ENCODE measurements at places on chromosomes 6 and 20. TPM values are rescaled to one million over a fixed set of nuclear protein-coding genes. Genes with fewer than 3 reads are reported as not detected.

The TRIM10 gene
- not detected for total RNA-seq

- no peak for DNase-seq
These were observed 1139.2 kb upstream of the GJE1 start for GRCh38 chr6:140993515-140993914.

- DNase-seq = no peak
These were observed at the start of gene AIF1 for GRCh38 chr6:31614684-31615578. Gene AIF1, plus strand, starts transcription at chr6:31615234. Its CDS starts 96 bp downstream, at chr6:31615330.

- DNase-seq = no peak
These were observed 169.1 kb downstream of the BMP7 start for GRCh38 chr20:57097245-57097915.

DNA sequence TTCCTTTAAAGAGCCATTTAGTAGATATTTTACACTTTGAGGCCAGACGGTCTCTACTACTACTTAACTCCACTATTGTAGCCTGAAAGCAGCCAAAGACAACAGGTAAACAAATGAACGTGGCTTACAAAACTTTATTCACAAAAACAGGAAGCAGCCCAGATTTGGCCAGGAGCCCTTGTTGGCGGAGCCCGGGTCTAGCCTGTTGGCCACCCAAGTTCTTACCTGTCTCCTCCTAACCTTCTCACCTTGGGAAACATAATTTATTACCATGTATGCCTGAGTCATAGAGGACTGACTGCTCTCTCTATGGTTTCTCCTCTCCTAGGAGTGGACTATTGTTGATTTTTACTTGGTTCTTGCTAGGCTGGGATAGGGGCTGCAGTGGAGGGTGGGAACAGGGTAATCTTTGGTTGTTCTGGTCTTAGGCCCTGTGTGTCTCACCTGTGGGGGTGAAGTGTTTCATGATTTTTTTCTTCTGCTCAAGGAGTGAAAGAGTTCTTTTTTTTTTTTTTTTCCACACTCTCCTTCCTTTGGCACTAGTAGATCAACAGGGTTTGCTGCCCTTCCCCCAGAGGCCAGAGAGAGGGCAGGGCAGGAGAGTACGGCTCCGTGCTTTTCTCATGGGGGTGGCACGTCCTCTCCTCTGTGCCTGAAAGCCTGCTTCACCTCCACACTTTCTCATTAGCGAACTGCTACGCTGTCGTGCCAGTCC, 90.0 kb downstream of the RPP40 start:
- DNase-seq = no peak

DNA sequence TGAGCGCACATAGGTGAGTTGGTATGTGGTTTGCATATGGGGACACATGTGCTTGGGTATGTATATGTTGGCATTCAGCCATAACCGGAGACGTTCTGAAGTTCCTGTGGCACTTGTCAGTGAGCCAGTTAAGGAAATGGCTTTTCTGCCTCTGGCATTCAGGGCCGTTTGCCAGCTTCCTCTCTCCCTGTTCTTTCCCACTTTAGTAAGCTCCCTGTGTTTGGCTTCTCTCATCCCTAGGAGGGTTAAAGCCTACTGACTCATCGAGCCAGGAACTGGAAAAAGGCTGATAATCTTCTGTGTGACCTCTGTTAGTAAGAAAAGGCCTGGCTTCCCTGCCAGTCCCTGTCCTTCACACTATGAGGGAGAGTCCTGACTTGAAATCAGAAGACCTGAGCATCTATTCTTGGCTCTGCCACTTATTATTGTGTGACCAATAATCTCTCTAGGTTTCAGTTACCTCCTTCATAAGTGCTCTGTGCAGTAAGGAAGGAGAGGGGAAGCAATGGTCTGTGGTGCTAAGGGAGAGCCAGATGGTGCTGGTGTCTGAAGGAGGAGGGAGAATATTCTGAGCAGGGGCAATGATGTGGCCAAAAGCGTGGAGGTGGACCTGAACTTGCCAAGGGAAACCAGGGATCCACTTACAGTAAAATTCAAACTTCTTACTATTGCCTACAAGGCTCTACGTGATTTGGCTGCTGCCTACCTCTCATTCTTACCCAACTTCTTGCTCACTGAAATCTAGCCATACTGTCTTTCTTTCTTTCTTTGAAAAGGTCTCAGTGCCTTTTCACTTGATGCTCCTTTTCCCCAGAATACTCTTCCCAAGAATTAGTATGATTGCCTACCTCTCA, 31.4 kb downstream of the ACSS2 start:
- DNase-seq = peak; percentile 82

- no peak for DNase-seq
These were observed 20.4 kb downstream of the VNN1 start for GRCh38 chr6:132693478-132693877.

- DNase-seq = no peak
These were observed 221.9 kb downstream of the TTLL2 start for GRCh38 chr6:167546611-167547327.

The LINC00237 gene
- total RNA-seq = not detected

GRCh38 chr6:19719691-19720128, 117.5 kb upstream of the ID4 start:
- DNase-seq = no peak

DNA sequence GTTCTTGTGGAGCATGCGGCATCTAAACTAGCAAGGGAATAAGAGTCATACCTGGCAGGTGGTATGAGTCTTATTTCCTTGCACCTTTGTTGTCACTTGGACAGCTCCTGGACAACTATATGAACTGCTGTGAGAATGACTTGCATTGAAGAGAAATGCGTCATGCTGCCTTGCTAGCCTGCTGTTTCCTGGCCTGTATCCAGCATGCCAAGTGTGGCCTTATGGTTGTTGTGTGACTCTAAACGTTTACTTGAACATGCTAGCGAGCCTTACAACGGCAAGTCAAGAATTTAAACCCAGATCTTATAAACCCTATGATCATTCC, 90.4 kb downstream of the CEP162 start:
- no peak for DNase-seq

DNA sequence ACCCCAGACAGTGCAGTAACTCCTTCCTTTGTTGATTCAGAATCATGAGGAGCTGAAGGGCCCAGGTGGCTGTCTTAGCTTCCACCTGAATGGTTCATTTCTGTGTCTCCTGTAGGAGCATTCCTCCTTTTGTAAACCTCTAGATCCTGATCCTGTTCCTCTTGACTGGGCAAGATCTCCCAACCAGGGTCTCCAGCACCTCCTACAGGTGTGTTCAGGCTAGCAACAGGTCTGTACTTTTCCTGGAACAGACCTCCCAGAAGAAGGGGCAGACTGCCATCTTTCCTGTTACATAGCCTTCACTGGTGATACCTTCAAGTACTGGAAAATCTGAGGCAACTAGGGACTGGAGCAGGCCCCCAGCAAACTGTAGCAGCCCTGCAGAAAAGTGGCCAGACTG, 35.2 kb downstream of the HLA-B start:
- no peak for DNase-seq

- no peak for DNase-seq
These were observed 55.2 kb upstream of the TAGAP start for GRCh38 chr6:159099961-159100360.

The HNF4A gene
- not detected for total RNA-seq

The LTB gene
- total RNA-seq = 16.5 TPM

DNA sequence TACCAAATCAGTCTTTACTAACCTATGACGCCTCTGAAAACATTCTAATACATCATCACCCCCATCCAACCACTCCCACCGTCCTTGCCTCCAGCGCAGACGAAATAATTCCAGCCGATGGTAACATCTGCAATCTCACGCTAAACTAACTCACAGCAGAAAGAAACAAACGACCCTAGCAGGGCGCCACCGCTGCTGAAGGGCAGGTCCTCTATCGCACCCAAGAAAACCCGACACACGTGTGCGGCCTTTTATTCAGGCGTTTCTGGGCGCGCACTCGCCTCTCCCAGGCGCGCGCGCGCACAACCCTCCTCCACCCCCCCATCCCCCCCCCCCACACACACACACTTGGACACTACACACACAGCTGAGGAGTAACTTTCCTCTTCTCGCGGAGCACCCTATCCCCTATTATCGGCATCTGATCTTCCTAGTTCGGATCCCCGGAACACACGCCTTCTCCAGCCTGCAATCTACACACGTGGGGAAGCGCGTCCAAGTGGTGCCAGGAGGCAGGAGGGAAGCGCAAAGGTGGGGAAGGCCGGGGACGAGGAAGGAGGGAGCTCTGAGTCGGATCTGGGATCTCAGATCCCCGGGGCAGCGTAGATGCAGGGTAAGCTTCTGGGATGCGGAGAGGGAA, 1.4 kb downstream of the GFOD1 start:
- no peak for DNase-seq

DNA sequence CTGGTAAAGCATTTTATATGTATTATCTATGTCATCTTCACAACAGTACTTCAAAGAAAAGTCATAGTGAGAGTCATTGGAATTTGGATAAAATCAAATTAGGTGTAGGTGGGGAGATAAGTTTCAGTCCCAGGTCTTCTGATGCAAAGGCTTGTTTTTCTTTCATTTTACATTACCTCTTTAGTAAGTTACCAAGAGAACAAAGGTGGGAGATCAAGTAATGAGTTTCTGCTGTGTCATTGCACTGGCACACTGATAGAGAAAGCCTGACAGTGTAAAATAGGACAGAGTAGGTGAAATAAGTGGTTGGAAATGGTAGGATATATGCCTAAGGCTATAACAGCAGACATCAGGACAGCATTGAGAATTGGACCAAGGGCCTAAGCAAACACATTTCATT, 250.4 kb downstream of the NKAIN2 start:
- DNase-seq = no peak

DNA sequence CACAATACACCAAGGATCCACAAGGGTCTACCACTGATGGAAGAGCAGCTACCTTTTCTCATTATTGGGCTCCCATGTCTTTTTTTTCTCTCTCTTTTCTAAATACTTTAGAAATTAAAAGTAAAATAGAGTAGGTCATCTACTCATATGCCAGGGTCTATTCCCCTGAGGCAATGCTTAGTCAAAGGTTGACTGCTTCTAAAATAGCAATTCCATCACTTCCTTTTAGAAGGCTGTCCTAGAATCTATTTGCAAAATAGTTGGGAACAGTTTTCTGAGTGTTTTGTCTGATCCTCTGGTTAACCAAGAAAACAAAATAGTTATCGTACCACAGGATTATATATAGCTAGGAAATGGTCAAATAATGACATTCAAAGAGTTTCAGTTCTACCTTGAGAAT, 174.1 kb downstream of the COL21A1 start:
- no peak for DNase-seq

DNA sequence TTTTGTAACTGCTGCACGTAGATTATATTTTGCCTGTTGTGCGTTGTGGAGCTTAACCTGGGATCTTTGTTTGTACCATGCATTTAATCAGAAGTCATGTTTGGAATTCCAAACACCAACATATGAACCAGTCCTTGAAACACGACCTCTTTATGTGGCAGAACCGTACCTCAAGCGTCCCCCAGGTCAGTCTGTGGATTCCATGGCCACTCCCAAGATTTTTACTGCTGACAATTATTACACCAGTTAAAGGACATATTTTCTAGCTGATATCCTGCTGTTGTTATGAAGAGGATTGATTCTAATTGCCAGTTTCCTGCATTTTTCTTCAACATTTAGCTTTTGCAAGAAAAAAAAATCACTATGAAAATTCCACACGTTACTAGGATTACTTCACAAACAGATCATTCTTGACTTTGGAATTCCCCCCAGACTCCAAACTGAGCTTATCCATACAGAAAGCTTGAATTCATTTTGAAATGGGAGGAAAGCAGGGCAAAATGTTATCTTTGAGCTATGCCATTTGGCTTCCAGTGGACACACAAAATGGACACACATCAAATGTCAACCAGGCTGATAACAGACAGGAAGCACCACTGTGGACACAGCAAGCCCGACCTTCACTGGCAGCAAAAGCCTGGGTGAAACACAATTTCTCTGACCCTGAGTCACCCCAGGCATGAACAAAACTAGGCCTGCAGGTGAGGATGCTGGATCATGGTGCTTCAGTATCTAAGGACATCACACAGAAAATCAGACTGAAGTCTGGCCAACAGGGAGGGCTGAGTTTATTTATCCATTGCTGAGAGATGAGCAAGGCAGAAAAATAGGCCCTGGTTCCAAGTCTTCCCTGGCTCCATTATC, 542.9 kb upstream of the JAG1 start:
- no peak for DNase-seq

DNA sequence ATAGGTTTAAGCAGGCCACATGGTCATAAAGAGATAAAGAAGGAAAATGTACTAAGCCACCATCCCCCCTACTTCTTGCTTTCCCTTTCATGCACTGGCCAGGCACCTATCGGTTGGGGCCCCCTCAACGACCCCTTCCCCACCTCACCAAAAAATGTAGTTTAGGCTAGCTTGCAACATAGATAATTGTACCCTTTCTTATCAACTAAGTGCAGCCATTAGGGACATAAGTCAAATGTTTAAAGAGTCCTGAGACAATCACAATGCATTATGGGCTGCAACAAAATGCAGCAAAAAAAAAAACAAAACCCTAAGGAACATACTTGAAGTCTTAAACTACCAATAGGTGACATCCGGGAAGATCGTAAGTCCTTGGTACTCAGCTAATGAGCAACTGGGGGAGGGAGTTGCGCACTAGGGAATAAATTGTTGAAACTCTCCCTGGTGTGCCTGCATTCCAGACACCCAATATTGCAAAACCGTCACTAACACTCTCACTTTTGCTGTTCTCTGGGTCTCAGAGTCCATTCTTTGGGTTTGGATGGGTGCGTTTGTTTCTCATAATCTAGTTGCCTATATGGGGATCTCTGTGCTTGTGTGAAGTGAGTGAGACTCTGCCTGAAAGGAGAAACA, 12.4 kb upstream of the HLA-G start:
- DNase-seq = no peak

- no peak for DNase-seq
These were observed at the start of gene RIMS1 for GRCh38 chr6:71886184-71887005. Gene RIMS1, plus strand, starts transcription at chr6:71886550. Its CDS starts 474 bp downstream, at chr6:71887024.

The NR2E1 gene
- not detected for total RNA-seq

- no peak for DNase-seq
These were observed 202.7 kb upstream of the MARCKS start for GRCh38 chr6:113654396-113654795.

- DNase-seq = no peak
These were observed 66.2 kb downstream of the GNAS-AS1 start for GRCh38 chr20:58784321-58785074.

- DNase-seq = no peak
These were observed 1.3 kb upstream of the UTRN start for GRCh38 chr6:144283646-144284477.

GRCh38 chr6:168403370-168404005, 37.5 kb upstream of the SMOC2 start:
- no peak for DNase-seq

DNA sequence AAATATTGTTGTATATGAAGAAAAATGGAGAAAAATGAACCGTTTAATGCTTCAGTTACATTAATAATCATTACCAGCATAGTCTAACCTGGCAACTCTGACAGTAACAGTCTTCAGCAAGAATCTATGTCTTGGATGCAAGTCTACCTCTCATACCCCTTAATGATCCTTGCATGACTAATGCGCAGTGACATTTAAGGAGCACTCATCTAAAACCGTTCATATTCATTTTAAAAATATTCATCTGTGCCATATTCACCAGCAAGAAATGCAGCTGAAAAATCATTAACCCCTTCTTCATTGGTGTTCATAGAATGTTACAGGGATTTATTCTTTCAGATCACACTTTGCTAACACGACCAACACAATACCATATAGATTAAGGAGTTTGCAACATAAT, 227.2 kb upstream of the ASCC3 start:
- no peak for DNase-seq

- DNase-seq = no peak
These were observed 25.5 kb upstream of the OCSTAMP start for GRCh38 chr20:46575937-46576461.

- no peak for DNase-seq
These were observed 2.3 kb downstream of the HLA-DQB2 start for GRCh38 chr6:32761072-32761471.

Data from glomerular endothelial cell (primary cell).